ENCODE measurements at places on chromosomes 16 and 17. TPM values are rescaled to one million over a fixed set of nuclear protein-coding genes. Genes with fewer than 3 reads are reported as not detected.

PPP1R27 gene
- total RNA-seq, result not detected

MAPT gene
- total RNA-seq, result 1.9 TPM

AIPL1 gene
- not detected for total RNA-seq

SOST gene
- not detected for total RNA-seq

ABCC12 gene
- 0.09 TPM for total RNA-seq

TUFM gene
- total RNA-seq, result 285 TPM

MAPK8IP3 gene
- total RNA-seq, result 60.3 TPM

BICDL2 gene
- not detected for total RNA-seq

MAZ gene
- total RNA-seq, result 190 TPM

RNF40 gene
- 91.6 TPM for total RNA-seq

LDAF1 gene
- 19.7 TPM for total RNA-seq

MYO15A gene
- total RNA-seq, result 0.63 TPM

GFAP gene
- total RNA-seq, result 0.61 TPM

KRT12 gene
- total RNA-seq, result not detected

KRT28 gene
- not detected for total RNA-seq

LITAFD gene
- total RNA-seq, result not detected

MRPS34 gene
- total RNA-seq, result 170 TPM

Measured in A549 treated with RU486 at 1 μM for 4 hours (cell line).